ENCODE measurements at places on chromosomes 11 and 22.

DNA sequence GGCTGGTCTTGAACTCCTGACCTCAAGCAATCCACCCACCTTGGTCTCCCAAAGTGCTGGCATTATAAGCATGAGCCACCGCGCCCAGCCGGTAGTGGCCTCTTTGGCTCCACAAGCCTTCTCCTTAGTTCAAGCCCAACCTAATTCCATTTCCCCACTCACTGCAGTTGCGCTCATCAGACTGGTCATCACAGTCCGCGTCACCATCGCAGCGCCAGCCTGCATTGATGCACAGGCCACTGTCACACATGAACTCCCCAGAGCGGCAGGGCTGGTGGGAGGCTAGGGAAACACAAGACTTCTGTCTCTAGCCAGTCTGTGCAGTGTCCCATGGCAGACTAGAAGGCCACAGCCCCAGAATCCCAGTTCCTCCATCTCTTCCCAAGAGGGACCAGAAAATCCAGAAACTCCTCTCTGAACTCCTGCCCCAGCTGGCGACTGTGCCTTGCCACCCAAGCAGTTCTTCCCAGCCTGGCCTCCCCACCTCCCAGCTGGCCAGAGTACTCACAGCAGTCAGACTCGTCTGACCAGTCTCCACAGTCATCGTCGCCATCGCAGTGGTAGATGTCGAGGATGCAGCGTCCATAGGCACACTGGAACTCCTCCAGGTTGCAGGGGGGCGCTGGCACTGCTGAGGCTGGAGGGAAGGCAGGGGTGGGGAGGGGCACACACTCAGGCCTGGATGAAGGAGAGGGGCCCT is 19.8 kb downstream of the LRP4 start:
- no peak for DNase-seq

DNA sequence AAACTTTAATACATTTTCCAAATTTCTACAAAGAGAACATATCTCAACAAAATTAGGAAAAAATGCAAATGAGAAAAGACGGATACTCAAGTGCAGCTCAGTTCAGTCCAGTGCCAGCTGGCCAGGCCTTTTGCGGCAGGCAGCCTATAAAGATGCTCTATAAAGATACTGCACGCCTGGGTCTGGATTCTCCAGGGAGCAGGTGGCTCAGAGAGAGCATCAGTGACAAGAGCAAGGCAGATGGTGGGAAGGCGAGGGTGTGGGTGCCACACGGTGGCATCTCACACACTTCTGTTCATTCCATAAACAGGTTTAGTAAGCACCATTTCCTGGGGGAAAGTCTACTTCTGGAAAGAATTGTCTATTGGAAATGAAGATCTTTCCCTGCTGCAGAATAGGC is 18.1 kb upstream of the SCN3B start:
- no peak for DNase-seq

- DNase-seq, result no peak
Measured at GRCh38 chr11:99117603-99118002, 96.9 kb downstream of the CNTN5 start.

DNA sequence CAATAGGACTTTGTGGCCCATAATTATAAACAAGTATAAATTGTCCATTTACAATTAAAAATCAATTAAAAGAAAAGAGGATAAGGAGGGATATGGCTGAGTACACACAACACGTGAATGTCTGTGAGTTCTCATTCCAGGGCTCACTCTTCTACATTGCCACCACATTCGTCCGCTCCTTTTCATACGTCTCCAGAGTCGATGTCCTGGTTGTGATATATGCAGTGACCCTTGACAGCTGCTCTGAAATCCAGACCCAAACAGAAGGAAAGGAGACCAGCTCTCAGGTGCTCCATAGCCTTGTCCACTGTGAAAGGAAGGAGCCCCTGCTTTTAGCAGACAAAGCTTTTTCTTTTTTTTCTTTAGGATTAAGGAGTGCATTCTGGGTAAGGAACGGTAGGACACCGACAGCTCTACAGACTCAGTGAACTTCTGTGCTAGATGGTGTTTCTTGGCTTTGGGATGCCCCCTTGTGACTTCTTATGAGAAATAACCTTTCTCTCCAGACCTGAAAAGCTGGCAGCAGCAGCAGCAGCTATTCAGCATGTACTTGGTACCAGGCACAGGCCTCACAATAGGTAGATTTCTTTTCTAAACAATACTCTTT is 19.7 kb upstream of the DNAJB13 start:
- DNase-seq, result no peak

GRCh38 chr22:40758390-40758789 is 60.8 kb downstream of the SLC25A17 start:
- no peak for DNase-seq

DNA sequence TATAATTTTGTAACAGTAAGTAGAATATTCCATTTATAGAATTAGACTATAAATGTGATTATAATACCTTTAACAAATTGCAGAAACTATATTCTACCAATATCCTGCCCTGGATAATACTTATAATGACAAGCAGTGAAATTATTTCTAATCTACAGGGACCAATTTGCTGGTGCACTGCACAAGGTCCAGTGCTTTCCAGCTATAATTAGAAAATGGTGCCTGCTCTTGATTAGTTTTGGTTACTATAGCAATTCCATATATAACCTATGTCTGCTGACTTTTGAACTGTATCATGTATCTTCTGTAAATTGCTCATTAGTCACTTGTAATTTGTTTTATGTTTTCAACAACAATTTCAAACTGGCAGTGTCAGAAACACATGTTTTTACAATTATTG is 23.1 kb downstream of the FANCF start:
- DNase-seq, result no peak

DNA sequence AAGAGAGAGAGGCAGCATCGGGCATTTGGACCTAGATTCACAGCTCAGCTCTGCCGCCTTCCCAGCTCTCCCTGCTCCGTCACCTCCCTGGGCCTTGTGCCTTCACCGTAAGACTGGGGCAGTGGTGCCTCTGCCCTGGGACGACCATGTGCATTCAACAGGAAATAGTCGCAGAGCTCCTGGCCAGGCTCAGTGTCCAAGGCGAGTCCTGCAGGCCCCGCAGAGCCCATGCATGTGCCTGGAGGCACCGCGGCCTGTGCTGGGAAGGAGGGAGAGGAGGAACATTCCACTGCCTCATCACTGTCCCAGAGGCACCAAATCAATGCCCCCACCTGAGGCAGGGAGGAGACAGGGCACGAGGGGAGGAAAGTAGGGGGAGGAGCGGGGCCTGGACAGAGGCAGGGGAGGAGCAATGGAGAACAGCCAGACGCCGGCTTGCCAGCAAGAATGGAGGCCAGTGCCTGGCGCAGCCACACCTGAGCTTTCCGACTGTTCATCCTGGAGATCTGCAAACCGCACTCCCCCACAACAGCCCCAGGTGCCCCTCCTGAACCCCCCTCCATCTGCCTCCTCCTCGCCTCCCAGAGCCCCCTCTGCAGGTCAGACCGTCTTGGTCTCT is 74.4 kb upstream of the PRR5 start:
- no peak for DNase-seq

DNA sequence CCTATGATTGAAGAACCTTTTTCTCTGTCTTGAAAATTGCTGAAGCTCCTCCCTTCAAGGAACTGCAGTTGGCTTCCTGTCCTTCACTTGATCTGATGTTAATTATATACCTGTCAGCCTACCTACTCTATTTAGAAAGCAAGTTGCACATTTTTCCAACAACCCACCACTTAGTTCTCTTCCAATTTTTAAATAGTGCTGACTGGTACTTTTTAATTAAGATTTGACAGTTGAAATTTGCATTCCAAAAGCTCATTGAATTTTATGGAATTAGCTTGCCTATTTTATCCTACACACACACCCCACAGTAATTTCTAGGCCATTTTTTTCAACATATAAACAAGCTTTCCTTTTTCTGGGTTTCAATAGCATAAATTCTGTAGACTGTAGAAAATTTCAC is 820.3 kb upstream of the FAT3 start:
- no peak for DNase-seq

DNA sequence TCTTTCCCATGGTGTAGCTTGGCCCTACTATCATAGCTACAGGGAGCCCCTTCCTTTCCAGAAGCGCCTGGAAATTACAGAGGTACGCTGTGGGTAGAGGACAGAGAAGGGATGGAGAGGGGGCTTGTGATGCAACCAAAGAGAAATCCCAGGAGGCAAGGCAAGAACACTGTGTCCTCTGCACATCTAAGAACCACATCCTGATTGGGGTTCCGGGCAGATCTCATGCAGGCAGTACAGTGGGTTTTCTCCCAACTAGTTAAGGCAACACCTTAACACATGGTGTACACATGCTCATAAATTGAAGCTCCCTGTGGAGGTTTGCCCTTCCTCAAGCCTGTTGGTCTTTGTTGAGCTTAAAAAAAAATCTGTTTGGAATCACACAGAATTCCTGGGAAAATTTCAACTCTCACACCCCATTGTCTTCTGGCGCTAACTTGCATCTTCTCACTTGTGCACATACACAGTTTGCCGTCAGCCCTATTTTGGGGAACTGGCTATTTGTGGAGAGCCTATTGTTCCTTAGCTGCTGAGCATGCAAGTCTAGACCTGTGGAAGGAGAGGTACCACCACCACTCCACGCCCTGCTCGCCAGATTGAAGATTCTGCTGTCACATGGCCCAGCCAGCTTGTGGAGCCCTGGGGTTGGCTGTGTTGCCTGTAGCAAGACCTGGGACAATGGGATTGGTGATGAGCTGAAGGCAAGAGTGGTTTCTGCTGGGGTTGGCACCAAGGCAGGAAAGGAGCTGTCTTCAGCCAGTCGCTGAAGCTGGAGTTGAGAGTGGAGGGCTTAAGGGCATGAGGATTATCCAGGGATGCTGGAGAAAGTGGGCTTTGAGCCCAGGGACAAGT is 52.4 kb downstream of the ALX4 start:
- DNase-seq, result no peak

- DNase-seq, result no peak
Measured at GRCh38 chr22:46104881-46105493, 45.3 kb upstream of the PPARA start.

DNA sequence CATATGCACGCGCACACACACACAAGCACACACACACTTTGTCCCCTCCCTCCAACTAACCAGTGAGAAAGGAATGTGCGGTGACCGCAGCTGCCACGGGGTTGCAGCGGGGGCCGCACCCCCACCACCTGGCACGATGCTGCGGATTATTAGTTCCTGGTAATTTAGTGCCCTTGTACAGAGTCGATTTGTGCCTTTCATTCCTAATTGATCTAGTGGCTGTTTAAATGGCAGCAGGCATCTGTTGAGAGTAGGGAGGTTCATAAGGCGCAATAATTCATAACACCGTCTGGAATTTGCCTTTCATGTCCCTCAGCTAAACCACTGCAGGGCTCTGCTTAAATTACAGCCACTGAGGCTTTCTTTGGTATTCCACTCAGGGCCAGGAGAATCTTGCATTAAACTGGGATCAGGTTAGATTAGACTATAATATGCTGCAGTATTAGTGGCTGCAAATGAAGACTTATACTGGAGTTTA is 113.7 kb downstream of the FEZ1 start:
- no peak for DNase-seq

- no peak for DNase-seq
Measured at GRCh38 chr11:88353386-88353785, 15.8 kb upstream of the CTSC start.

GRCh38 chr11:10355257-10355661 is 50.4 kb downstream of the ADM start:
- no peak for DNase-seq

DNA sequence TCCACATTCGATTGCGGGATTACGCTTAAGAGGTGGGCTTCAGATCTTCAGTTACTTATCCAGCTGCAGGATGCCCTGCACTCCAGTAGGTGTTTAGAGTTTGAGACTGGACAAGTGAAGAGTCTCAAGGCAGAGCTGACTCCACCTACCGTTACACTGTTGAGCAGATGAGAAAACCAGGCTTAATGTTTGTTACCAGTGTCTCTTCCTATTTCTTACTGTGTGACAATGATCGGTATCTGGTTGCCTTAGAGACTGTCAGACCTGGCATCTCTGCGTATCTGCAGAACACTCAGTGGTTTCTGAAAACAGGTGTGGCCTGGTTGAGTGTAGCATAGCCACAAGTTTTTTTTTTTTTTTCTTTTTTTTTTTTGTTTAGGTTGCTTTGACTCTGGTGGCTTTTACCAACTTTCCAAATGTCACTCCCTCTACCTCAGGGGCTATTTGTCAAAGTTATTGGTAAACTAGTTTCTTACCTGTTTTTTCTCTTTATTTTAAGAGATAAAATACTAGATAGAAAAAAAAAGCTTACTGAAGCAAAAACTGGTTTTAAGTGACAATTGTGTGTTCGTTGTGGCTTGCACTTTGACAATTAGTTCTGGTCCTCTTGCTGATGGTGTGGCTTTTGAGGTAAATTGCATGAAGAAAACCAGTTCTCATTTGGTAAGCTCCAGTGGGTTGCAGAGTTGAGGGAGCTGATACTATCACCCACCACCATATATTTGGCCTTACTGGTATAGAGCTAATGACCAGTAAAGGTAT is 284.8 kb downstream of the ETS1 start:
- peak; percentile 46 for DNase-seq

- DNase-seq, result no peak
Measured at GRCh38 chr11:70512716-70513115, 114.4 kb downstream of the CTTN start.

- no peak for DNase-seq
Measured at GRCh38 chr11:123694551-123694950, 40.1 kb upstream of the SCN3B start.

DNA sequence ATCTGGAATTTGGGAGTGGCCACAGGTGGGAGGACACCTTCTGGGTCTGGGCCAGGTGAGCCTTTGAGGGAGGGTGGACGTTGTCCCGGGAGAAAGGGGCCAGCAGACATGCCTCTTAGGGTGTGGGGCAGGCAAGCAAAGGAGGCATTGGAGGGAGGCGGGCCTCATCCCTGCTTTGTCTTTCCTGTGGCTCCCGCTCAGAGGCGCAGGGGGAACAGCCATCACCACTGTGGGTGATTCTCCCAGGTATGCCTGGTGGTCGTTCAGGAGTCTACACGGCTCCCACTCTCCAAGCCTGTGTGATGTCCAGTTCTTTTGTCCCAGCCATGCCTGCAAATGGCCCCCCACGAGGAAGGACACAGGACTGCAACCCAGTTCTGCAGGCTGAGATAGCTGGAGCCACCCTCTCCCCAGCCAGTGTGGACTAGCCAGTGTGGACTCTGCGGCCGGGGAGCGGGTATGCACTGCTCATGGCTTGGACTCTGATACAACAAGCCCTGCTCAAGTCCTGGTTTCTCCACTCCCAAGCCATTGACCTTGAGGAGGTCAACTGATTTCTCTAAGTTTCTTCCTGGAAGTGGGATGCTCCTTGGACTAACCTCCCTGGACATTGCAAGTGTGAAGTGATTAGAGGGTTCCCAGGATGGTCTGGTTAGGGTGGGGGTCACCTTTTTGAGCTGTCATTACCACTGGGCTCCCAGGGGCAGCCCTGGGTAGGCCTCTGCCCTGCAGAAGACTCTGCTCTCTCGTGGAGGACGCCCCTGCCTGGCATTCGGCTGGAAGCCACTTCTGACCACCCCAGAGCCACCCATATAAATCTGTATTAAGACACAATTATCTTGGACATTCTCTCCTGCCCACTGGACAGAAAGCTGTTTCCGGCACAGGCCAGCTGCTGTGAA is 1151.2 kb downstream of the BRD1 start:
- no peak for DNase-seq

Data from activated CD8-positive, alpha-beta memory T cell treated with anti-CD3 and anti-CD28 coated beads, Interleukin-2, amount 50 U/mL, for 4 hours (primary cell).